ENCODE measurements at places on chromosomes 1 and 21.

DNA sequence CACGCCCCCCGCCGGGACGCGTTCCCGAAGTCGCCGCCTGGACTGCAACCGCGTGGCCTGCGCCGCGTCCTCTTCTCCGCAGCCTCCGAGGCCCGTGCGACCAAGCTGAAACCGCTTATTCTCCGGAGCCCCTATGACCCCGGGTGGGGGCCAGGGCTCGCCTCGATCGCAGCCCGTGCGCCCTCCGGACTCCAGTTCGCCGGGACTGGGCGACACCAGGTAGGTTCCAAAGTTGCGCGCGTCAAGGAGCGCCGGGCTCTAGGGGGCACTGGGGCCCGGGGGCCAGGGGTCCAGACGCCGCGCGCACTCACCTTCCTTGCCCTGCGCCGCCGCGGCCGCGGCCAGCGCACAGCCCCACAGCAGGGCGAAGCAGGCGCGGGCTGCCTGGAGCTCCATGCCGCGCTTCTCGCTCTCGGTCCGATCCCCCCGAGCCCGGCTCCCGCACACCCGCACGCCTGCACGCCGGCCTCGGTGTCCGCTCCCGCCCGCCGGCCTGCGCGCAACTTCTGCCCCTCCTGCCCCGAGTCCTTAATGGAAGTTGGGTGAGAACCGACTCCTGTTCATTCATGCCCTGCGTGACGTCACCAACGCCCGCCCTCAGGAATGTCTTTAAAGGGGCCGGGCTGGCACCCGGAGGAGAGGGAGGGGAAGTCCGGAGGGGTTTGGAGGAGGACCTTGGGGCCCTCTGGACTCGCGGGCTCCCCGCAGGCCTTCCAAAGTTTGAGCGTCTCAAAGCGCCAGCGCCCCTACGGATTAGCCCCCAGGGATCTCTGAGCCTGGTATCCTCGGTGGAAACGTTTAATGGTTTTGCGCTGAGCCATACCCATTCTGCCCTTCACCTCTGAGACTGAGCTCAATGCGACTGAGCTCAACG lies at the start of gene EPHA2:
Gene EPHA2, minus strand, starts transcription at position 533 of the 874 bp plus-strand sequence. Its CDS starts 137 bp downstream, at position 396.
- DNase-seq = no peak

DNA sequence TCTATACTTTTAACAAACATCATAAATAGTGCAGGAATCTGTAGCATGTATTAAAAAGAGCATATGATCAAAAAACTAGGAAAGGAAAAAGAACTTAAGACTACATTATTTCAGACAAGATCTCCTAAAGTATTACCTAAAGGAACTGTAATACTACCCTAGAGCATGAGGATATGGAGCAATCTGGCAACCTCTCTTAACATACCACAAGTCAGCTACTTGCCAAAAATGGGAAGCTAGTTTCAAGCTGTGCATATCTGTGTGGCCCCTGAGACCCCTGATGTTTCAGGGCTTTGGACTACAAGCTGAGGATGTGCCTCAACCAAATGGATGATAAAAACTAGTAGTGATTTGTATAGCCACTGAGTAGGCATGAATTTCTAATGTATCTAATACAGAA lies 525.6 kb downstream of the PTBP2 start:
- DNase-seq = no peak

GRCh38 chr1:180849031-180849775 lies 63.5 kb upstream of the KIAA1614 start:
- no peak for DNase-seq

DNA sequence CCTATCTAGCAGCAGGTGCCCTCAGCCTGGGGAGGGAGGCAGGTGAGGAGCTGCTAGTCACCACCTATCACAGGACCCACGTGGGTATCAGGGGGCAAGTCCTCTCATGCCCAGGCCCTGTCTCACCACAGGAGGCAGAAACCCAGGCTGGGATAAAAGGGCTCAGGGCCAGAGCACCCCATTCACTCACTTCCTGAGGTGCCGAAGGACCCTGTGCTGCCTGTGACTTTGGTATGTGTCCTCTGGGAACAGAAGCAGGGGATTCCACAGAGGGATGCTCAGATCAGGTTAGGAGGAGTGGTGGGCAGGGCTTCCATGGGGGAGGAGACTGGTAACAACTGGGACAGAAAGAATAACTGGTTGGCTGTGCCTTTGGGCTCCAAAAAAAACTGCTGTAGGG lies at the start of gene LCE1E:
Gene LCE1E, plus strand, starts transcription at position 181 of the 400 bp plus-strand sequence. CDS start 1,043 bp downstream, outside the sequence.
- no peak for DNase-seq

DNA sequence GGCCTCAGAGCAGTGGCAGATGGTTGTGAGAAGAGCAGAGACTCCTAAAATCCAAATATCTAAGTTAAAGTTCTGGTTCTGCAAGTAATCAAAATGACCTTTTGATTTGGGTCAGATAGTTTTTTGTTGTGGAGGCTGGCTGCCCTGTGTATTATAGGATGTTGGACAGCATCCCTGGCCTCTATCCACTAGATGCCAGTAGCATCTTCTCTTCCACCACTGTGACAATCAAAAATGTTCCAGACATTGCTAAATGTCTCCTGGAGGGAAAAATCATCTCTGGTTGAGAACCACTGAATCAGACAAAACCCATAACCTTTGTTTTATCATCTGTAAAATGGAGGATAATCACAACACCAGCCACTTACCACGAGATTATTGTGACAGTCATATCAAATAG lies 5.9 kb upstream of the DPT start:
- no peak for DNase-seq

DNA sequence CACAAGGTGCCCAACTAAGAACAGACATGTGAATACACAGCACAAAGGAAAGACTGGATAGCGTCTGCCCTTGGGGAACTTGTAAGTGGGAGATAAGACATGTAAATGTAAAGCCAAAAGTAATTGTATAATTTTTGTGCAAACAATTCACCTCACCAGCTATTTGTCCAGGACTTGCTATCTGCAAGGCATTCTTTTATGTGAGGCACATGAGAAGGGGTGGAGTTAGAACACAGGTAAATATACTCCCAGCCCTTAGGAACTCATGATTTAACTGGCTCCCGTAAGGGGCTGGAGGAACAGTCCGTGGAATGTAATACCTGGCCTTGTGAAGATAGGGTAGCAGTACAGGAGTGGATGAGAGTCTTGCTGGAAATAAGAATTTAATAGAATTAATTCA lies 61.3 kb downstream of the CDK18 start:
- DNase-seq = no peak

- DNase-seq = no peak
Measured at GRCh38 chr1:162772571-162773154, 17.8 kb upstream of the HSD17B7 start.

DNA sequence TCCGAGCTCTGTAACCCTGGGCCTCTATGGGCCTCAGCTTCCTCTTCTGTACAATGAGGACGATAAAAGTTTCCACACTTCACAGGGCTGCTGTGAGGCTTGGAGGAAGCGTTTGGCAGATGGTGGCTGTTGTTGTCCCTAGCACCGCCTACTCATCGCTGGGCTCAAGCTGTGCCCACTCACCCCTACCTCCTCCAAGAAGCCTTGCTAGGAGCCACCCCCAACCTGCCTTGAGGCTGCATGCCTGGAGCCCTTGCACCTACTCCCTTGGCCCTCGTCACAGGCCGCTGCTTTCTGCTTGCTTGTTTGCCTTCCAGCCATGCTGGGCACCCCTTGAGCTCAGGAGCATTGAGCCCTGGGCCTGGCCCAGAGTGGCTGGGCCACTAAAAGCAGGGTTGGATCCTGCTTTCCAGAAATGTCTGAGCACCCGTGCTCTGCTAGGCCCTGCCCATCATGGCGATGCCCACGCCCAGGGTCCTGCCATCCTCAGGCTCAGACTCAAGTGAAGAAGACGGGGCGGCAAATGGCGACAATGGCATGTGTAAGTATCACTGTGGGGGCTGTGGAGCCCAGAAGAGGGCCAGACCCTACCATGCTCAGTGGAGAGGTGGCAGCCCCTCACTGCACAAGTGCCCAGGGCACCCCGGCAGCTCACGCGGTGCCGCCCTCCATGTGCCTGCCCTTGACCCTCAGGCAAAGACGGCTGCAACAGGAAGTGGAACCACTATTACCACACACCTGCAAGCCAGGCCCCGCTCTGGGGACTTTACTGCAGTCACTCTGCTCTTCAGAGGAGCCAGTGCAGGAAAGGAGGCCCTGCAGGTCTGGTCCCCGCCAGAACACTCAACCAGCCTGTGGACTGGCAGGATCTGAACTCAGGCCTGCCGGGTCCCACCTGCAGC lies 9.5 kb downstream of the SH3BGRL3 start:
- DNase-seq = peak; percentile 87

GRCh38 chr1:51956528-51957509 lies 33.7 kb downstream of the RAB3B start:
- DNase-seq = no peak

DNA sequence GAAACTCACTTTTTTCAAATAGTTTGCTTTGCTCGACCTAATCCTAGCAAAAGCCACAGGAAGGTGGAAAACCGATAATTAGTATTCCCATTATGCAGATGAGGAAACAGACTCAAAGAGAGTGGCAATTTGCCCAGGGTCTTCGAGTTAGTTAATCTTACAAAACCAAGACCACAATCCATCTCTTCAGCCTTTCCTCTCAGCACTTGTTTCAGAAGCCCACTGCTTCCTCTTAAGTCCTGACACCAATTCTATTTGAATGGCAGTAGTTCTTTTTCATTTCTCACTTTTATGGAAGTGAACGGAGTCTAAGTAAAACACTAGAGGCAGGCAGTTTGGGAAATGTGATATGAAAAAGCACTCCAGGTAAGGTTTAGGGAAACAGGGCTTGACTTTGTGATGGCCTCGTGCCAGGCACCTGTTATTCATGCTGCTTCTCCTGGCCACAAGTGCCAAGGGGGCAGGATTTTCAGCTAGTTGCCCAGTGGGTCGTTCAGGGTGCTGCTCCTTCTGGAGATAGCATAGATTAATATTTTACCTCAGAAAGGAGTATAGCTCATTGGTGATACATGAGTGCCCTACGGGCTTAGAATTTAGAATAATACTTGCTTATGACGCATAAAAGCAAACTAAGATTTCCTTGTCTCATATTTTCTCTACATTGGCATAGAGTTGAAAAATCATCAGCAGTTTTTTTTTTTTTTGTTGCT lies 76.6 kb upstream of the NRIP1 start:
- DNase-seq = peak; percentile 9

DNA sequence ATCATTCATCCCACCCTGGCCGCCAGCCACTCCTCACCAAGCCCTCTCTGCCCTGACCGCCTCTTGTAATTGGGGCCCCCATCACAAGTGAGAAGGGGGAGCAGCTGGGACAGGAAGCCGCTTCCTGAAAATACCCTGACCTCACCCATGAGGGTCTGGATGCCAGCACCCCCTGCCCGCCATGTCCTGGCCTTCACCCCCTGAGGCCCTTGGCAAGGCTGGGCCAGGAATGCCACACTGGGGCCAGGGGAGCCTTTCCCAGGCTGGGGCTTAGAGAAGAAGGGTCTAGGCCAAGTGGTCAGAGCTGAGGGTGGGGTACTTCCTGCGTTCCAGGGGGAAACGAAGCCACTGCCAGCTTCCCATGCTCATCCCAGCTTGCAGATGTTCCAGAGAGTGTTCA lies 60.5 kb downstream of the TAS1R2 start:
- DNase-seq = no peak

DNA sequence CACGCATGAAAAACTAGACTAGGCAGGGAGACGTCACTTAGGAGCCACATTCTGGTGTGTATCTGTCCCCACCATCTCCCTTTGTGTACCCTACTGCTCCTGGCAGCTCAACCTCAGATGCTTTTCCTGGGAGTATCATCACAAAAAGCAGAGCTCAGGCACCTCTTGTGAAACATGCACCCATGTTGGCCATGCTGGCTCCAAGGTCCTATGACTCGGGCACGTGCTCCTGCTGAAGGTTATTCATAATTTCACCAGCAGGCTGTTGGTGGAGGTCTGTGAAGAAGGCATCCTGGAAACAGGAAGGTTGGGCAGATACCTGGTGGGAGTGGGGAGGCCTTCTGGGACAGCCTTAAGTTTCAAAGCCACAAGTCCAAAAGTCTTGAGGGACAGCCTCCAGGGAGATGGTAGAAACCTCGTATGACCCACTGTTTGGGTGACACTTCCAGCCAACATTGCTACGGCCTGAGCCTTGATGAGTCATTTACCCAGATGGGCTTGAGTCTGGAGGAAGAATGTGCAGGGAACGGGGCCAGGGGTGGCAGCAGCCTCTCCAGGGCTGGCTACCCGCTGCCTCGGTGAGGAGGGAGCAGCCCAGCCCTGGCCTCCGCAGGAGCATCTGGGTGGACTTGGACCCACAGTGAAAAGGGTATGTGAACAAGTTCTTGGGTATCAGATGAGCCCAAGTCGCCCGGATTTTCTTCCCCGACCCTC lies 75.8 kb downstream of the PGBD5 start:
- DNase-seq = no peak

DNA sequence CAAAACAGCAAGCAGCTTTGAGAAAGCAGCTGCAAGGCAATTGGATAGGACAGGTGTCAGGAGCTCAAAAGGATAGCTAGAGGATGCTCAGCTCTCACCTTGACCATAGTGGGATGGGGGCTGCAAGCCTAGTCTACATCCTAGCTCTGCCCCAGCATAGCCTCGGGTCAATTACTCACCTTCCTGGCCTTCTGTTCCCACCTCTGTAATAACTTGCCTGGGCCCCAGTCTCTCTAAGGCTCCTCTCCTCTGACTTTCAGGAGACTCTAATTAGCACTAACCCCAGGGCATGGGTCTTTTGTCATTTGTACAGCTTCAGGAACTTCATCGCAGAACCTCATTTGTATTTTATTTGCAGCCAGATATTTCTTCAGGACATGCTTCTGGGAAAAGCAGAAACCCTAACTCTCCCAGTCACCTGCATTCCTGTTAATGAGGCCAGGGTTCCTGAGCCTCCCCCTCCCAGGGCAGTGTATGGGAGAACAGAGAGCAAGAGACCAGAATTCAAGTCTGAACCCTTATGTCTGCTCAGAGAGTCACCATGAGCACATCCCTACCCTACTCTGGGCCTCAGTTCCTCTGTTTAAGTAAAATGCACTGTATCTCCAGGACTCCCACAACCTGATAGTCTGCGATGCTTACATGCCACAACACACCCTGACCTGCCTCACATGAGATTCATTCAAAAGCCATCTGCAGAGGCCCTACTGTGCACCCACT lies 108.1 kb downstream of the MATN1 start:
- DNase-seq = no peak

GRCh38 chr1:230186003-230186863 lies 119.2 kb downstream of the GALNT2 start:
- no peak for DNase-seq

DNA sequence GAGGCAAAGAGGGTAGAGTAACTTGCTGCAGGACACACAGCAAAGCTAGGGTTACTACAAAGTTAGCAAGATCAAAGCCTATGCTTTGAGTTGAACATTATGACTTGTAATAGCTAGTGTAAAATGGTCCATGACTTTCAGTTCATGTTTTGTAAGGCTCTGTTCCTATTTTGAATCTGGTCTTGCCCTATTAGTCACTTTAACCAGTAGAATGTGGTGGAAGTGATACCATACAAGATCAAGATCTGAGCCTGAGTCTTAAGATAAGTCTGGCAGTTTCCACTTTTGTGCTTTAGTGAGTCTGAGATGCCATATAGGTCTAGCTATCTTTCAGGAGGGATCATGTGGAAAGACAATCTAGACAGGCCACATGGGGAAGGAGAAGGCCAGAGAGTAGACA lies 282.1 kb upstream of the BRINP3 start:
- DNase-seq = no peak

GRCh38 chr1:4710592-4711415 lies 56.4 kb downstream of the AJAP1 start:
- DNase-seq = no peak

GRCh38 chr1:87226341-87226760 lies 102.3 kb upstream of the LMO4 start:
- no peak for DNase-seq
